Activated T-helper 17 cell treated with anti-CD3 and anti-CD28 coated beads, Interleukin-2, amount 50 U/mL, for 72 hours (primary cell): ENCODE measurements at places on chromosomes 5 and 9. TPM values are rescaled to one million over a fixed set of nuclear protein-coding genes. Genes with fewer than 3 reads are reported as not detected.
A peak's percentile ranks its signal among the peaks of the same experiment; 100 is the strongest.

Gene KLHL3
- total RNA-seq, result 9.5 TPM

Gene OR13C5
- not detected for total RNA-seq

Gene FAM221B
- total RNA-seq, result not detected

Gene PLCXD3
- total RNA-seq, result not detected

Gene FOXD4L5
- 0.37 TPM for total RNA-seq

Gene LRRC19
- total RNA-seq, result not detected

Gene HRCT1
- total RNA-seq, result not detected

- no peak for ATAC-seq
These were observed 13.5 kb upstream of the MCCC2 start for GRCh38 chr5:71573591-71573990.

DNA sequence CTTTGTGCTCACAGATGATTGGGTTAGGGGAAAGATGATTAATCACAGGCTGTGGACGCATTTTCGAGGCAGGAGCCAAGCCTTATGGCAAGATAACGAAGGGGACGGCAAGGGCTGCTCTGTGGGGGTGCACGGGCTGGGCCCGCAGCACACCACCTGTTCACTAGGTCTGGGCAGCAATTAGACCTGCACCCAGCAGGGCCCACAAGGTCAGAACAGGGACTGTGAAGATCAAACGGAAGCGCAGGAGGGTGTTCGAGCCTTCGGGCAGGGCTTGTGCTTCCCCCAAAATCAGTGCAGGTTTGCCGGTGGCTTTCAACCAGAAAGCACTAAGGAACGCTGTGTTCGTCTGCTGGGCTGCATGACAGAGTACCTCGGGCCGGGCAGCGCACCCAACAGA is 73.7 kb downstream of the UBE2QL1 start:
- ATAC-seq, result no peak

DNA sequence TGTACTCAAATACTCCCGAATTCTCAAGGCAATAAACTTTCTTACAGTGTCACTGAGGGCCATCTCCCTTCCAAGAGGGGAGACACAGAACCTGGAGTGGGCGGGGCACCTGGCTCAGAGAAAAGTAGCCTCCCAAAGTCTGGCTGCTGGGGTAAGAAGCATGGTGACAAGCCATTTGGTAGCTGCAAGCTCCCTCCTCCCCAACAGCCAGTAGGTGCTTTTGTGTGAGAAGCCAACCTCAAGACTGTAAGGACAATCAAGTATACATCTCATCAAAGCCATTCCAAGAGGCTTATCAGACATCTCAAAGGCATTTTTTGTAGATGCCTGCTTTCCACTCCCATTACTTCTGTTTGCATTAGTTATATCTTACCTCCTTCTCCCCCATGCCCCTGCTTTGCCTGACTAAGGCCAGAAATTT is 1.4 kb downstream of the DAB2 start:
- ATAC-seq, result no peak

- peak; percentile 46 for ATAC-seq
These were observed 233.8 kb downstream of the HSPA4 start for GRCh38 chr5:133285583-133286021.

DNA sequence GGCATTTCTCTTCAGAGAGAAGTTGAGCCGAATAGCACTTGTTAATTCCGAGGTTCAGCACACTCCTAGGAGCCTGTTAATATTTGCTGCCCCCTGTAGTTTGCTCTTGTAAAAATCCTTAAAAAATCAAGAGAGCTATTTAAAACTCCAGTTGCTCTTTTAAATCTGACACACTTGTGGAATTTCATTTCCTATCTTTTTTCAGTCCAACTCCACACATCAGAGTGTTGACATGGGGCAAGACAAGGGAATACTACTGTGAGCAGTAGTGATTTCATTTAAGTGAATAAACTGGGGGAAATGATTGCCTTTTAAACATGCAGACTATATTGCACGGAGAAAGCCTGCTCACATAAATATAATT is 1096.3 kb upstream of the DMAC1 start:
- ATAC-seq, result no peak

- ATAC-seq, result peak; percentile 51
These were observed 9.5 kb downstream of the TOR4A start for GRCh38 chr9:137286975-137287383.

DNA sequence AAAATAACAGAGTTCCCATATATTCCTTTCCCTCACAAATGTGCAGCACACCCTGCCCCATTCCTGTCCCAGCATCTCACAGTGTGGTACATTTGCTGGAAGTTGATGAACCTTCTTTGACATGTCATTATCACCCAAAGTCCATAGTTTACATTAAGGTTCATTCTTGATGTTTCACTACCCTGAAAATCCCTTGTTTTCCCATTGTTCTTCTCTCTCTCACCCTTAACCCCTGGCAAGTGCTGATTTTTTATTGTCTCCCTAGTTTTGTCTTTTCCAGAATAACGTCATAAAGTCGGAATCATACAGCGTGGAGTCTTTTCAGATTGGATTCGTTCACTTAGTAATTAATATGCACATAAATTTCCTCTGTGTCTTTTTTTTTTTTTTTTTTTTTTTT is 48.1 kb downstream of the SPIN1 start:
- no peak for ATAC-seq

- no peak for ATAC-seq
These were observed 49.5 kb upstream of the MCCC2 start for GRCh38 chr5:71537687-71538086.

DNA sequence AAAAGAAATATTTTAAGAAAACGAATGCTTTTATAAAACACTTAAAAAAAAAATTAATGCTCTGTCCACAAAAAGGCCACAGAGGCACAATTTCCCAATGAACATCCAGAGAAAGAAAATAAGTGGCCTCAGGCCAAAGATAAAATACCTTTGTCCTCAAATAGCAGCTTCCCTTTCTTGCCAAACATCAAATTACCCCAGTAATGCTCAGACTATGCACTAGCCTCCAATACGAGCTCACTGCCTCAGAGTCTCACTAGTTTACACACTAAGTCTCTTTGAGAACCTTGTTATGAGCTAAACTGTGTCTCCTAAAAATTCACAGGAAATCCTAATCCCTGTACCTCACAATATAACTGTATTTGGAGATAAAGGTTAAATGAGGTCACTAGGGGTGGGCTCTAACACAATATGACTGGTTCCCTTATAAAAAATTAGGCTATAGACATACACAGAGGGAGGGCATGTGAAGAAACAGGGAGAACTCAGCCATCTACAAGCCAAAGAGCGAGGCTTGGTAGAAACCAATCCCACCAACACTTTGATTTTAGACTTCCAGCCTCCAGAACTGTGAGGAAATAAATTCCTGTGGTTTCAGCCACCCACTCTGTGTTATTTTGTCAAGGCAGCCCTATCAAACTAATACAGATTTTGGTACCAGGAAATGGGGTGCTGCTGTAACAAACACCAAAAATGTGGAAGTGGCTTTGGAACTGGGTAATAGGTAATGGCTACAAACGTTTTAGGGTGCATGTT is 4.4 kb downstream of the MPDZ start:
- no peak for ATAC-seq

- no peak for ATAC-seq
These were observed 127.5 kb upstream of the PLCXD3 start for GRCh38 chr5:41637869-41638268.

DNA sequence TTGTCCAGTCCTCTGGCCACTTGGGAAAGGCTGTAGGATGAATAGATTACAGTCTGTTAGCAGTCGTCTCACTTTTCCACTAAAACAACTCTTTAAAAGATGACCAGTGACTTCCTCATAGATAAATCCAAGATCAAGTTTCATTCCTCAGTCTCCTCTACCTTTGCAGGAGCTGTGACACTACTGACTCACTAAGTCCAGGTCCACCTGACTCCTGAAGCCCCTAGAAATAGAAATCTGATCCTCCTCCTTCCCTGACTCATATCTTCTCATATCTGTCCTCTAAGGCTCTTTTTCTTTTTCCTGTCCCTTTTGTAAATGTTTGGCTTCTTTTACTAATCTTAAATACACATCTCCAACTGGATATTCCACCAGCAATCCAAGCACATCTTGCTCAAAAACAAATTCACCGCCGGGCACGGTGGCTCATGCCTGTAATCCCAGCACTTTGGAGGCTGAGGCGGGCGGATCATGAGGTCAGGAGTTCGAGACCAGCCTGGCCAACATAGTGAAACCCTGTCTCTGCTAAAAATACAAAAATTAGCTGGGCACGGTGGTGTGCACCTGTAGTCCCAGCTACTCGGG is 2.6 kb downstream of the CCDC125 start:
- ATAC-seq, result no peak

GRCh38 chr9:113538701-113539430 is 75.3 kb downstream of the RGS3 start:
- no peak for ATAC-seq

DNA sequence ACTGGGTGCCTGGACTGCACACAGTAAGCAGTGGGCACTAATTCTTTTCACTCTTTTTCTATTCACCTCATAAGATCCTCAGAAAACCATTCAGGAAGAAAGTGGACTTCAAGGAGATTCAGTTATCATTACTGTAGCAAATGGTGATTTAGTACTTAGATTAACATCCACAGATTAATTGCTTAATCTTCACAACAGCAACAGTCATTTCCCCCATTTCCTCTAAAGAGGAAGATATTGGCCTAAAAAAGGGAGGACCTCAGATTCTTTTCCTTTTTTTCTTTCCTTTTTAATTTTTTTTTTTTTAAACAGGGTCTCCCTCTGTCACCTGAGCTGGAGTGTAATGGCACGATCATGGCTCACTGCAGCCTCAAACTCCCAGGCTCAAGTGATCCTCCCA is 64.4 kb downstream of the AUH start:
- ATAC-seq, result no peak

DNA sequence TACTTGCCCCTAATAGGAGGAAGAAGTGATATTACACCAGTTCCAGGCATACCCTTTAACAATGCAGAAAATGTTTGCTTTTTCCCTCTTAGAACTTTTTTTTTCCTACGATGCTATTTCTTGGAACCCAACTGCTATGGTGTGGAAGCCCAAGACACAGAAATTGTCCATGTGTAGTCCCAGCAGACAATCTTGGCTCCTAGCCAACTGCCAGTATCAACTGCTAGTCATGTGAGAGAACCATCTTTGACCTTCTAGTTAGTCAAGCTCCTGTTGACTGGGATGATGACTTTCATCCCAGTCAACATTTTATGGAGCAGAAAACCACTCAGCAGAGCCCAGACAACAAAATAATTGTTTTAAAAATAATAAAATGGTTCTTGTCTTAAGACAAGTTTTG is 532.4 kb downstream of the TLR4 start:
- no peak for ATAC-seq

DNA sequence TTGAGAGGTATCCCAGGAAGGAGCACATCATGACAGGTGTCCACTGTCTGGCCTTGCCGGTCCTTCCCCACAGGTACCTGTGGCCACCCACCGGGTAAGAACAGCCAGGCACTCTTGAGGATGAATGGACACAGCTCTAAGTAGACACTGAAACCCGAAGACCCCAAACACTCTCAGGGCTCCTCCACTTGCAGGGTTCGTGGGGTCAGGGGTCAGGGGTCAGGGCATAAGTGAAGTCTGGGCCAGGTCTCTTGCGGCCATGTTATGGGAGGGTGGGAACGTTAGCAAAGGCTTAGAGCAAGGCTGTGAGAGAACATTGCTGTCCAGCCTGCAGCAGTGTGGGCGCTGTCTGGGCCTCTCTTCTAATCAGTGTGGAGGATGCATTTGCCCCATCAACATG is 40.0 kb downstream of the MAPK9 start:
- no peak for ATAC-seq

DNA sequence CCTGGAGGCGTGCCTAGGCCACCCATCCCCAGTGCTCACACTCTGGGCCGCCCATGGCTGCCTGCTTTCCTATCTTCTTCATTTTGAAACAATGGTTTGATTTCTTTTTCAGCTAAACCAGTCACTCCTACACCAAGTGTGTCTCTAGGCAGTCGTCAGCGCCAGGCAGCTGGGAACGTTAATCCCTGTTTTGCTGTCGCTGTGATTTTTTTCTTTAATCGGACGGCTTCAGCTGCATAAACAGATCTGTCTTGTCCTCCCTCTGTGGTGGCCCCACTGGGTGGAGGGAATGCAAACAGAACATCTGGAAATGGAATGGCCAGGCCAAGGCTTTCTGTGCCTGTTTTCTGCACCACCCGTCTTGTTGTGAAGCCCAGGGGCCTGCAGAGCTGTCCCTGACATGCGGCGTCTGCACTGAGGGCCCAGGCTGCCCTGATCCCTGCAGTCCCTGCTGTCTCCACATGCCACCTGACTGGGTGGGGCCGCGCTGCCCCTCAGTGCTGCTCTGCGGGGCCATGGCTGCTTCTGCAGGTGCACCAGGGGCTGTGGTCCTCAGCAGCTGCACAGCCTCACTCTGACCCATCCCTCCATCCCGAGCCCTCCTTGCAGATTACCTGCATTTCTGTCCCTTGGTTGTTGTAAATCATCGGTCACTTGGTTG is 51.5 kb downstream of the WNK2 start:
- no peak for ATAC-seq

- no peak for ATAC-seq
These were observed 24.3 kb upstream of the TEX10 start for GRCh38 chr9:100377015-100377414.

- no peak for ATAC-seq
These were observed 5.8 kb downstream of the BSPRY start for GRCh38 chr9:113355040-113355596.

- ATAC-seq, result no peak
These were observed 91.4 kb downstream of the SLC12A2 start for GRCh38 chr5:128174951-128175350.

DNA sequence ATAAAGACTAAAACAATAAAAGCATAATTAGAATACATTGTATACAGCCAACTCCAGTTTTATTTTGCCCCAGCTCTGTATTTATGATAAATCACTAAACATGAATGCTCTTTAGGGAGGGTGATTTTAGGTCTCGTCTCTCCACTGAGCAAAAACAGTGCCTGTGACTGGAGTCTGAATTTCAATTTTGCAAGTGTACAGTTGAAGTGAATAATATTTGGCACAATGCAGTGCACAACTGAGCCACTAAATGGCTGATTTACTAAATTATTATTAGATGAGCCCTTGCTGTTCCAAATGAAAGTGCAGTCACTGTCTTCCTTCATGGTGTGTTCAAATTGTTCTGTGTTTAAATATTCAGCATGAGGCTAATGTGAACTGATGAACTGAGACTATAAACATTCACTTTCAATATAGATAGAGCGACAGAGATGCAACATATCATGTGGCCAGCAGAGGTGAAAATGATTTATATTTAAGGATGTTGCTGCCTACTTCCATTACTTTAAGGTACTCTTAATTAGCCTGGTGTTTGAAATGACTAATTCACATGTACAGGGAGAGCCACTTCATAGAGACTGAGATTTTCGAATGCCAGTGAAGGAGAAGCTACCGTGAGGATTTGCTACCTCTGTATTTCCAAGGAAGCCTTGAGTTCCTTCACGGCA is 375.1 kb downstream of the EBF1 start:
- no peak for ATAC-seq
